MG63 (cell line): ENCODE measurements at places on chromosomes 1 and 21. TPM values are rescaled to one million over a fixed set of nuclear protein-coding genes. Genes with fewer than 3 reads are reported as not detected.

Gene ETV3L
- not detected in 2 replicates for total RNA-seq

Gene RO60
- total RNA-seq: 65.6 and 81.6 TPM in 2 replicates

Gene SELP
- total RNA-seq: not detected in 2 replicates

Gene SPATA46
- total RNA-seq: not detected in 2 replicates

Gene CD1E
- total RNA-seq: not detected in 2 replicates

Gene SGIP1
- not detected in 2 replicates for total RNA-seq

Gene CCSAP
- 6.1 and 10.3 TPM in 2 replicates for total RNA-seq

Gene C21orf58
- total RNA-seq: 3.0 and 4.7 TPM in 2 replicates

Gene OVAAL
- not detected in 2 replicates for total RNA-seq

Gene LORICRIN
- not detected in 2 replicates for total RNA-seq

Gene IL22RA1
- total RNA-seq: 0.86 TPM in 1 of 2 replicates, not detected in the other

Gene FOXO6
- total RNA-seq: not detected in 2 replicates

Gene LYPD8
- not detected in 2 replicates for total RNA-seq

Gene CHI3L2
- total RNA-seq: 1.6 and 3.2 TPM in 2 replicates

Gene C1orf159
- total RNA-seq: 7.3 and 18.2 TPM in 2 replicates

Gene LIN28A
- total RNA-seq: not detected in 2 replicates

Gene RGS5
- 0.30 and 13.7 TPM in 2 replicates for total RNA-seq

Gene SPRR2A
- not detected in 2 replicates for total RNA-seq

Gene SLC9A1
- total RNA-seq: 2.9 and 23.6 TPM in 2 replicates

Gene SLAMF1
- not detected in 2 replicates for total RNA-seq

Gene C4BPA
- total RNA-seq: not detected in 2 replicates

Gene AVPR1B
- total RNA-seq: not detected in 2 replicates

Gene DMBX1
- not detected in 2 replicates for total RNA-seq

Gene PALMD
- total RNA-seq: 2.5 and 4.3 TPM in 2 replicates

Gene RAP1GAP
- total RNA-seq: 0.22 TPM in 1 of 2 replicates, not detected in the other

Gene SLC37A1
- total RNA-seq: 2.1 and 5.0 TPM in 2 replicates
